Left forelimb (tissue), 1 donor: ENCODE measurements at places on chromosomes 1 and 21.

DNA sequence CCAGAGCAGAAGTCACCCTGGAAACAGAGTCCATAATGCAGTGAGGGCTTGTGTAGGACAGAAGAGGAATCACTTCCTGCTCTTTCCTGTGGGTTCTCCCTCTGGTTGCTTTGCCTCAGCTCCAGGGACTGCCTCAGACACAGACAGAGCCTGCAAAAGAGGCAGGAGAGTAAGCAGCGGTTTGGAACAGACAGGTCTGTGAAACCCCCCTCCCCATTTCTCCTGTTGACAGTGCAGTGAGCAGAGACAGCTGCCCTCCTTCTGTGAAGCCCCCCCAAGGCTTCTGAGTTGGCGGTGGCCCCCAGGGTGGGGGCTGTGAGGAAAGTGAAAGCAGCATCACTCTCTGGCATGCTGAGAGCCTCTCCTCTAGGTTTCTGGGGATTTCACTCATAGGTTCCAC, 53.0 kb downstream of the MAB21L3 start:
- no peak for DNase-seq

- DNase-seq = no peak
Observed at GRCh38 chr1:29708796-29709703, 472.7 kb downstream of the PTPRU start.

DNA sequence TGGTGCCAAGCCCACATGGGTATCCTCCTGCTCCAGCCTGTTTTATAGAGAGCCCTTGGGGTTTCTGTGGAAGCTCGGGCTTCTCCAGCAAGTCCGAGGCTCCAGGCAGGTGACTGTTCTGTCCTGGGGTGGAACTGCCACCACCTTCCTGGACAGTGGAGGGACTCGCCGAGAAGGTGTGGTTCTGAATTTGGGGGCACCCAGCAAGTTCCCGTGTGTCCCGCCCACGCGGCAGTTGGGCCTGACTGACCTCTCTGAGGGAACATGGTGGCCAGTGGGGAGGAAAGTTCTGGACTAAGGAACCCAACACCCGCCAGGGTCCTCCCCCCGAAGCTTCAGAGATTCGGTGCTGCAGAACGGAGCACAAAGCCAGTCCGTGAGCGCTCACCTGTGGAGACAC, 158.1 kb upstream of the C1orf174 start:
- DNase-seq = peak; percentile 55

- no peak for DNase-seq
Observed at GRCh38 chr1:221839782-221840395, 98.0 kb upstream of the DUSP10 start.

DNA sequence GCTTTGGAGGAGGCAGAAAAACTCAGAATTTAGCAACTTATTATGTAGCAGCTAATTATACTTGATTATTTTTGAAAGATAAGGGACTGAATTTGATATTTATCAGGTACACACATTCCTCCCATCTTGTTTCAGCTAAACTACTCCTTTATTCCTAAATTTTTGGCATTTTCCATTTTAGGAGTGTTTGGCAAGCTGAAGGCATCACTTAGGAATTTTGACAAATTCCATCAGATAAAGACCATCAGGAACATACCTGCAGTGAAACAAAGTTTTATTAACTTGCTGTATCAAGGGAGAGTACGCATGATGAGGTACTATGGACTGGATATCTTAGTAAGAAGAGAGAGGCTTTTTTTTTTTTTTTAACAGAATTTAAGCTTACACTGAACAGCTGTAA, 1092.2 kb downstream of the PLA2G4A start:
- DNase-seq = no peak

- no peak for DNase-seq
Observed at GRCh38 chr1:19123837-19124236, 86.2 kb downstream of the UBR4 start.

DNA sequence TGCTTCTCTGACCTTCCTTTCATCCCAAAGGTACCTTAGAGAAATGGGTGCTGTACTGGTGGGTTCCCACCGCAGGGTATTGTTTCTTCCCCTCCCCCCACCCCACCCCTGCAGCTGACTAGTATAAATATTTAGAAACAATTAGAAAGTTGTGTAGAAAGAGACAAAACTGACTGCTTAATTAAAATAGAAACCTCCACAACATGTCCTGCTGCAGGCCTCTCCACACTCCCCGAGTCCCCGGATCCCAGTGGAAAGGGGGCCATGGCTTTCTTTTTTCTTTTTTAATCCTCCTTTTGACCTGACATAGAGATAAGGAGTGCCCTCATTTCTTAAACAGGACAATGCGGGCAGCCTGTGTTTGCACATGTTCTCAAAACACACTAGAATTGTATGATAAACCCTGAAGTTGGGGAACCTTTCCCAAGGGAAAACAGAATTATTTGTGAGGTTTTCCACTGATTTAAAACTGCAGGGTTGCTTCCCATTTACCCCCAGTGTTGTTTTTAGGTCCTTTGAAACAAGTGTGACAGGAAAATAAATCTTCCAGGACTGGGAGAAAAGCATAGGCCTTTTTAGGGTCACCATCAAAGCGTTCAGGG, 1.7 kb downstream of the RHOU start:
- no peak for DNase-seq

DNA sequence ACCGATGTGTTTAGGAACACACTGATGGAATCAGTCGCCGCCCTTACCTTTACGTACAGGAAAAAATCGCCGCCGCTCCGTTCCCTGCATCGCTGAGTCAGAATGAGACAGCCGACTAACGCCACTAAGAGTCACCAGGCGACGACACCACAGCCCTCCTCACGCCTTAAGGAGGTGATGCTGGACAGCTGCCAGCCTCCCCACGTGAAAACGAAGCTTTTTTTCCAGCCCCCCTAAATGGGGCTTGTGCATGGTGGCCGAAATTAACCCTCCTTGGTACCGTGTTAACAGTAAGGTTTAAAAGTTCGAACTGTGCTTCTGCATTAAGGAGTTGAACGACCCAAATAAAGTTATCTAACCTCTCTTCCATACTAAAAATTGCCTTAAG, 511 bp downstream of the DNTTIP2 start:
- no peak for DNase-seq

GRCh38 chr1:240998024-240998423, 359.0 kb downstream of the RGS7 start:
- no peak for DNase-seq

- no peak for DNase-seq
Observed at GRCh38 chr1:8097077-8097799, 71.1 kb upstream of the ERRFI1 start.

GRCh38 chr1:178066296-178066907, 27.5 kb upstream of the RASAL2 start:
- DNase-seq = no peak

GRCh38 chr1:93816970-93817678, 61.9 kb downstream of the DNTTIP2 start:
- DNase-seq = no peak

GRCh38 chr1:81703756-81704463, 96.8 kb upstream of the ADGRL2 start:
- DNase-seq = no peak

- no peak for DNase-seq
Observed at GRCh38 chr1:183735069-183735860, 69.7 kb upstream of the RGL1 start.

DNA sequence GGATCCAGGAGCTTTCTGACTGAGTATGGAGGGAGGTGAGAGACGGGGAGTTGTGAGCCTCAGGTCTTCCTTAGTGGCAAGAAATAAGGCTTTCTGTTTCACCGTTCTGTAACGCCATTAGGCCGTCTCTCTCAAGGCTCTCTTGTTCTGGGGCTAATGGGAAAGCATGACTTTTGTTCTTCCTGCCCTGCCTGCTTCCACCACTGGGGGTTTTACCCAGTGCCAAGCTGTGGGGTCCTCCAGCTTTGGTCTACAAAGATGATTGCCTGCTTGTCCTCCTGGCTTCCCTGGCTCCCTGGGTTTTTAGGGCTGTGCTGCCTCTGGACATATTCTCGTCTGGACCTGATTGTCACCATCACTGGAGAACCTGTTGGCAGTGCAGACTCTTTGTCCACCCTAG, 74.8 kb upstream of the TINAGL1 start:
- no peak for DNase-seq

GRCh38 chr1:110305900-110306420, 33.2 kb upstream of the RBM15 start:
- no peak for DNase-seq

GRCh38 chr1:181141431-181141910, 53.0 kb downstream of the IER5 start:
- no peak for DNase-seq

- DNase-seq = no peak
Observed at GRCh38 chr1:204923201-204923600, 52.5 kb downstream of the NFASC start.

GRCh38 chr1:24983006-24983680, 53.1 kb upstream of the RUNX3 start:
- no peak for DNase-seq

DNA sequence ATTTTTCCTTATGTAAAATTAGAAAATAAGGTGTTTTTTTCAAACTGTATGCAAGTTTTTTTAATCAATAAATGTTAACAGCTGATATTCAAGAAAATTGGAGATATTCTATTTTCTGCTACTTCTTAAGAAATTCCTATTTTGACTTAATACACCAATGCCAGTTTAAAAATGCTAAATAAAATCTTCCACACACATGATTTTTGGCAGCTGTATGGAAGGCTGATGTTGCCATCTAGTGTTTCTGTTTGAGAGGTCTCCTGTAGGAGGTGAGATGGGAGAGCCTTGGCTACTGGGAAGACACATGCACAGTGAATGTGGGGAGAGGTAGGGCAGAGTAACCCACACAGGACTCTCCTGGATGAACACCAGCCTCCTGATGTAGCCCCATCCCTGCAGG, 29.2 kb upstream of the OR2B11 start:
- DNase-seq = no peak

DNA sequence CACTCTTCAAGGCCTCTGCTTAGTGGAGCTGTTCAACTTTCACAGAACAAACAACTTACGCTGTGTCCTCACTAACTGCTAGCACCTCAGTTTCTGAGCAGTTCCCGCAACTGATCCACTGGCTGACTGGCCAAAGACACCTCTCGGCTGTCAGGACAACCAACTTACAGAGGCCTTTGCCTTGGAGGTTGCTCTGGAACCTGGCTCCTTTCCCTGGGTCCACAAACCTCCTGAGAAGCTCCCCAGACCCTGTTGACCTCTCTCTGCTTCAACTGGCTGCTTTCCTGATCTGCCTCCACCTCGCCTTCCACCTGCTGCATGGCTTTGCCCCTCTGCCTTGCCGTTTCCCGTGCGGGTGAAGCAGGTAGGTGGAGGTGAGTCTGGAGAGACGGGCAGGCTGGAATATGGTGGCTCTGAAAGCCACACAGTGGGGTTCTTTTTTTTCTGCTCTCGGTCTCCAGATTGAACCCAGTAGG, 13.0 kb downstream of the BTBD19 start:
- no peak for DNase-seq

GRCh38 chr1:95889400-95889799, 655.4 kb downstream of the RWDD3 start:
- no peak for DNase-seq

GRCh38 chr1:1171546-1172340, 1.9 kb upstream of the TTLL10 start:
- peak; percentile 58 for DNase-seq

- no peak for DNase-seq
Observed at GRCh38 chr21:44890338-44890931, 16.9 kb upstream of the PTTG1IP start.

- DNase-seq = no peak
Observed at GRCh38 chr1:229585338-229585737, 26.8 kb upstream of the ABCB10 start.

DNA sequence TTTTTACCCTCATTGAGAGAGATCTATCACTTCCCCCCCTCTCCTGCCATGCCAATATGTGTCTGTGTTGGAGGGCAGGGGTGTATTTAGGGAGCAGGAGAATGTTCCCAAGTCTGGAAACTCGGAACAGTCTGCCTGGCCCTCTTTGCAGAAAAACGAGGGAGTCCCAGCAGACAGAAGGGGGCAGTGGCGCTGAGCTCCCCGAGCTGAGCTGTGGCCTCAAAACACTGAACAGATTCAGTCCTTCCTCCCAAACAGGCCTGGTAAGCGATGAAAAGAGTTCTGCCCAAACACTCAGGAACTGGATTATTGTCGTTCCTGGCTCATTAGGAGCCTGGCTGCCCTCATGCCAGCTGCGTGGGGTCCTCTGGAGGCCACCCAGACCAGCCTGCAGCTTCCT, 981 bp downstream of the CLDN14 start:
- DNase-seq = no peak

DNA sequence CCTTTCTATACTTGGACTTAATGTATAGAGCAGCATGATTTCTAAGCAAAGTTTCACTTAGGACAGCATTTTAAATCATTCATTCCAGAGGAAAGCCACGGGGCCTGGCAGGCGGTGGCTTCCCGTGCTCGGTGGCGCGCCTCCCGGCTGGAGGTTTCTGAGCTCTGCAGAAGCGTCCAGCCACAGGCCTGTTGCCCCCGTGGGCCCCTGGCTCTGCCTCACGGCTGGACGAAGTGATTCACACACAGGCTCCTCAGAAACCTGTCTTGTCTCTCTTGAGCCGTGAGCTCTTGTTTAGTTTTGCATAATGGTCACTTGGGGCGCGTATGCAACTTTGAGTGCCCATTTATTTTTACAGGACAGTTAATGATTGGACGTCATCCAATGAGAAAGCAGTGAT, 22.1 kb upstream of the DIP2A start:
- DNase-seq = no peak

DNA sequence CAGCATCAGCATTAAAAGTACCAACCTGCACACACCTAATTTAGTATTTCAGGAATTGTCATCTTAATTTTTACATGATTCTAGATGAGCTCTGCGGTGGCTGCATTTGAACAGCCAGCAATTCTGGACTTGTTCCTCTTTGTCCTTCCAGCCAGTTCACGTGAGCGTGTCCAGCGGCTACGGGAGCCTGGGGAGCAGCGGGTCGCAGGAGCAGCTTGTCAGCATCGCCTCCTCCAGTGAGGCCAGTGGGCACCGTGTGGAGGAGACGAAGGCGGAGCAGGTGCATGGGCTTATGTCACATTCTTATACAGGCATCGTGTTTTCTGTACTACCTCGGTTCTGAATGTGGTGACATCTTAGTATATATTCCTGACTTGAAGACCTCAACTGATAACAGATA, 25.7 kb downstream of the PER3 start:
- DNase-seq = no peak

- DNase-seq = no peak
Observed at GRCh38 chr1:211630236-211631081, 45.0 kb downstream of the NEK2 start.

GRCh38 chr1:246587606-246588005, 21.4 kb downstream of the CNST start:
- no peak for DNase-seq
